Hindlimb muscle (tissue), 1 donor: ENCODE measurements at places on chromosomes 3 and 15. TPM values are rescaled to one million over a fixed set of nuclear protein-coding genes. Genes with fewer than 3 reads are reported as not detected.

The COL6A6 gene
- polyA plus RNA-seq = 83.1 TPM

The TMCO5A gene
- polyA plus RNA-seq = not detected

The STRA6 gene
- polyA plus RNA-seq = 0.68 TPM

DNA sequence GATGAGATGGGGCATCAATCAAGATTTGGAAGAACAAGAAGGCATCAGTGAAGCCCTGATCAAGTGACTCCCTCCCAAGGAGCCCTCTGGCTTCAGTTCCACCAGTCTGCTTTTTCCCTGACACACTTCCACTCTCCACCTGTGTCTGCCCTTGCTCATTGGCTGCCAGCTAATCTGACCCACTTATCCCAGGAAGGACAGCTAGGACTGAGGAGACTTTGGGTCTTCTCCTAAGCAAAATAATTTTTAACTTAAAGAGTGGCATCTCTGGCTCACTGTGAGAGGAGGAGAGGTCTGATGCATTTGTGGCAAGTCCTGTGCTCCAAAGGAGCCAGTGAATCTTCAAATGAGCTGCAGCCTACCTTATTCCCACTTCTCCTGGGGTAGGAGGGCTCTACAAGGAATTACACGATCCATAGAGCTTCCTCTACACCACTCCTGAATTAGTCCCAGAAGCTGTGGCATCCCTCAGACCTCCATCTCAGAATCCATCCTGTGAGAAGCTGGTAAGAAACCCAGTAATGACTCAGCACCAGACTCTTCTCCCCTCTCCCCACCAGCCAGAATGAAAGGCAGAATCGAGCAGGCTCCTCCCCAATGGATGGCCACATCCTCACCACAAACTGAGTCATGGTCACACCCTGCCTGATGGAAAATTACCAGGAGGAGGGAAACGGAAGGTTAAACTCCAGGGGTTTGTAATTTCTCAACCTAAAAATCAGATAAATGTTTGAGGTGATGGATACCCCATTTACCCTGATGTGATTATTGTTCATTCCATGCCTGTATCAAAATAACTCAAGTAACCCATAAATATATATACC lies 6.3 kb upstream of the PKM start:
- no peak for DNase-seq

- no peak for DNase-seq
Observed at GRCh38 chr15:82177291-82178010, 85.1 kb downstream of the EFL1 start.

DNA sequence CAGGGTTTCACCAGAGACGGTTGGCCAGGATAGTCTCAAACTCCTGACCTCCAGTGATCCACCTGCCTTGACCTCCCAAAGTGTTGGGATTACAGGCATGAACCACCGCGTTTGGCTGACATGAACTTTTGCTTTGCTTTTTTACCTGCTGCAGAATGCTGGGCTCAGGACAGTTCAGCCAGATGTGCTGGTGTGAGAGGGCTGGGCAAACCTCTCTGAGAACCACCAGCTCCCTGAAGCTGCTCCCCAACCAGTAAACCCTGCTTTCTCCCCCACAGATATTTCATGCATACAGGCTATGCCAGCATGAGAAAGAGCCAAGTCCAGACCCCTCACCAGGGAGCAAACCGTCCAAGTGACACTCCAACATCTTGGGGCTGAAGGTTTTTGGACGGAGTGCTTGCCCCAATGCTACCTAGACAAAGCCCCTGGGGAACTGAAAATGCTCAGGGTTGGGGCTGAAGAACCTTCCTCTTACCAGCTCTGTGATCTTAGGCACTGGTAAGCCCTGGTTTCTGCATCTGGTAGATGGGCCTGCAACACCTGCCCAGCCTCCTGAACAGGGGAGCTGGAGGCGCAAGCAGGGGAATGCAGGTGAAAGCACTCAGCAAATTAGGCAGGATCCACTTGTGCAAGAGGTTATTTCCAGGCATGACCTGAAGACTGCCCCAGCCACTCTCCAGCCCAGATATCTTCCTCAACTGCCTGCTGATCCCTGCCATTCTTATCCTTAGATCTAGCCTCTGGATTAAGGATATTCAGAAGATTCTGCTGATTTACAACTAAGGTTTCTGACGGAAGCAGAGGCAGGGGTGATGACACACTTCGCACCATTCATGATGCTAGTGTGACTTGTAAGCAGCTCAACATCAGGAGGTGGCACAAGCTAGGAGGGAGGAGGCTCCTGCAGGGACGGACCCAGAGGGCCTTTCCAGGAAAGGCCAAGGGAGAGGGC lies 78.8 kb downstream of the TLE3 start:
- no peak for DNase-seq

GRCh38 chr3:27509376-27509775 lies 25.2 kb upstream of the SLC4A7 start:
- no peak for DNase-seq

DNA sequence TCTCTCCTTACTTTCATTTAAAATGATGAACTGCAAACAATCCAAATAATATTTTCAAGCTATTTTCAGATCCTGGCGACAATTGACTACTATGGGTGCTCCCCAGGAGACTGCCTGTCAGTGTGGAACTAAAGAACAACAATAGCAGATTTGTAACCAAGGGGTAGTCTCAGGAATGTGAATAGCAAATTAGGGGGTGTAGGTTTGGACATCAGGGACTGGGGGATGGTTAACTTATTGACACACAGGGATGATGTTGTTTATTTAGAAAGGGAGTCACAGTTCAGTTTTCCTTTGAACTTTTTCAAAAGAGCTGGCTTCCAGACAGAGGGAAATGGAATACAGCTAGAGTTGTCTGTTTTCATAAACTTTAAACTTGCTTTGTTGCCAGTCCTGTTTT lies 229.8 kb downstream of the LRTM1 start:
- DNase-seq = no peak
